ENCODE measurements at places on chromosomes 4 and X. TPM values are rescaled to one million over a fixed set of nuclear protein-coding genes. Genes with fewer than 3 reads are reported as not detected.

PPEF1 gene
- 0.71 TPM for total RNA-seq

SMARCA1 gene
- 23.2 TPM for total RNA-seq

IL2 gene
- total RNA-seq, result not detected

CHRNA9 gene
- not detected for total RNA-seq

UBA1 gene
- total RNA-seq, result 152 TPM

TEX13B gene
- not detected for total RNA-seq

GRCh38 chr4:159015841-159016240 lies 87.0 kb upstream of the RAPGEF2 start:
- DNase-seq, result no peak

GRCh38 chr4:6491235-6491634 lies 18.8 kb upstream of the PPP2R2C start:
- DNase-seq, result no peak

DNA sequence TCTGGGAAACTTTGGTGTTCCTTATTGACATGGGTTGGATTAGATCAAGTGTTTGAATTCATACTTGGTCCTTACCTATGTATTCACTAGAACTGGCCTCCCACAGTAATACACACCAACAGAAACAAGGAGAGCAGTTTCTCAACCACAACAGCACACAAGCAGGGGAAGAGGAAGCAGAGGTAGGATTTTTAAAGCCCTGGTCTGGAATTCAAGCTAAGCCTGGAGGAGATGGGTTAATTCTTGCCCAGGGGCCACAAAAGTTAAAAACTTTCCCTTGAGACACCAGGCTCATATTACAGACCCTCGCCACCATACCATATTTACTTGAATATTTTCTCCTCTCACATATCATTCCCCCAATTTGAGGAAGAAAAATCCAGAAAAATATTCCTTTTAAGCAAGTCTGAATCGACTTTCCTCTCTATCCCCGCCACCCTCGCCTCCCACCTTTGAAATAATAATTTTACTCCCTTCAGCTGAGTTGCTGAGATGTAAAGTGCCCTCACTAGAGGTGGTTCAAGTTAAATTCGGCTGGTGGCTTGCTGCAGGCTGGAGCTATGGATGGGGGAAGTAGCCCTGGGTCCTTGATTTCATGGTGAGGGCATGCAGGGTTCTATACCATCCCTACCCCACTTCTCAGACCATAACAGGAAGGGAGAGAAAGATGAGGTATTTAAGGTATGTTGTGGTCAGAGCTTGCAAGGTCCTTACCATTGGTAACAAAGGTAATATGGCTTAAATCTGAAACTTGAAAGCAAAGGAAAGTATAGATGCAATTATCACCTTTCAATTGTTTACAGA lies 440.2 kb downstream of the INPP4B start:
- DNase-seq, result no peak

DNA sequence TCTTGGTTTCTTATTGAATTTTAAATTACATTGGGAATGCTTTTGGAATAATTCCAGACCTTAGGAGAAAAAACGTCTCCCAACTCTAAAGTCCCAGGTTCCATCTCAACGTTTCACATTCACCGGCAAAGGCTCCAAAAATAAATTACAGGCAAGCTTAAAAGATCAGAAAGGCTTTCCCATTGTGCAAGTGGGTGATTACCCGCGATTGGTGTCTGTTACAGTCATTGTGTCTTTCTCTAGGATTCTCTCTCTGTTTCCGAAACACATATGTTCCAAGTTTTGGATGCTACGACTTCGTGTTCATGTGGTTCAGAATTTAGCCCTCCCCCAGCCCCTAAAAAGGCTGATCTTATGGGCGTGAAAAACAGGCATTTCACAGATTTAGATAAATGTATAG lies 41.8 kb downstream of the PALLD start:
- DNase-seq, result no peak

DNA sequence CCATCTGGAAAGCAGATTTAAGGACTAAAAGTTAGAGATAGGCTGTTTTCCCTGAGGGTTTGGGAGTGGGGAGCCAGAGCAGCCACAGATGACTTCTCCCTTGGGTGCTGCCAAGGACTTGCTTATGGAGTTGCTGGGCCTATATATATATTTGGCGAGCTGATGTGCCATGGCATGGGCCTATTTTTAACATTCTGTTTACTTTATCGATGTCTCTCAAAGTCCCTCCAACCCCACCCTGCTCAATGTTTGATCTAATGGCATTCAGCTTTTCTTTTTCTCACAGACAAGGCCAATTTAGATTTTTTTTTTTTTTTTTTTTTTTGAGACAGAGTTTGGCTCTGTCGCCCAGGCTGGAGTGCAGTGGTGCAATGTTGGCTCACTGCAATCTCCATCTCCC lies 6.1 kb upstream of the CUL4B start:
- DNase-seq, result no peak

DNA sequence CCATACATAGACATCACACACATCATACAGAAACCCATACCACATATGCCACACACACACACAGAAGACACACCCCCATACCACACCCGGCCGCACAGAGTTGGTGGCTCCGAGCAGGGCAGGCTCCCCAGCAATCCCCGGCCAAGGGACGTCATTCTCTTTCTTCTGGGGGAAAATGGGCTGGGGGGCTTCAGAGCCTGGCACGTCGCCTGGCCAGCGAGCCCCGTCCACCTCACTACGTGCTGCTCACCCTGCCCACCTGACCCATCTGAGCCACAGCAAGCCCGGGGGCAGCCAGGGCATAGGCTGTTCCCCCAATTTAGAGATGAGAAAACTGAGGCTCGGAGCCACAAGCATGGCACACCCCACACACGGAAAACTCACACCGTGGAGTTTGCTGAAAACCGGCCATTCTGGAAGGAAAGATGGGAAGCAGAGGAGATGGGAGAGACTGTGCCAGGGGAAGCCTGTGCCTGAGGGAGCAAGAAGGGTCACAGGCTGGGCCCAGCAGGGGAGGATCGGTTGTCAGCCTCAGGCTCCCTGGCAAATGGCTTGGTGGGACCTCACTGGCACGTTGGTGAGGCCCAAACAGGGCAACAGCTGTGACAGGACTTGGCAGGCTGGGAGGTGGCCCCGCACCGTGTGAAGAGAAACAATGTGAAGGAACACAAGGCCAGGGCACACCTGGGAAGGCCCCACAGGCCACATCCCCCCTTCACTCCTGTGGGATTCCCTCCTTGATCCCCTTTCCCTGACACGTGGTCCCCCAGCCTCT lies 73.2 kb downstream of the JAKMIP1 start:
- no peak for DNase-seq

GRCh38 chrX:7090641-7091040 lies 56.9 kb upstream of the STS start:
- no peak for DNase-seq

DNA sequence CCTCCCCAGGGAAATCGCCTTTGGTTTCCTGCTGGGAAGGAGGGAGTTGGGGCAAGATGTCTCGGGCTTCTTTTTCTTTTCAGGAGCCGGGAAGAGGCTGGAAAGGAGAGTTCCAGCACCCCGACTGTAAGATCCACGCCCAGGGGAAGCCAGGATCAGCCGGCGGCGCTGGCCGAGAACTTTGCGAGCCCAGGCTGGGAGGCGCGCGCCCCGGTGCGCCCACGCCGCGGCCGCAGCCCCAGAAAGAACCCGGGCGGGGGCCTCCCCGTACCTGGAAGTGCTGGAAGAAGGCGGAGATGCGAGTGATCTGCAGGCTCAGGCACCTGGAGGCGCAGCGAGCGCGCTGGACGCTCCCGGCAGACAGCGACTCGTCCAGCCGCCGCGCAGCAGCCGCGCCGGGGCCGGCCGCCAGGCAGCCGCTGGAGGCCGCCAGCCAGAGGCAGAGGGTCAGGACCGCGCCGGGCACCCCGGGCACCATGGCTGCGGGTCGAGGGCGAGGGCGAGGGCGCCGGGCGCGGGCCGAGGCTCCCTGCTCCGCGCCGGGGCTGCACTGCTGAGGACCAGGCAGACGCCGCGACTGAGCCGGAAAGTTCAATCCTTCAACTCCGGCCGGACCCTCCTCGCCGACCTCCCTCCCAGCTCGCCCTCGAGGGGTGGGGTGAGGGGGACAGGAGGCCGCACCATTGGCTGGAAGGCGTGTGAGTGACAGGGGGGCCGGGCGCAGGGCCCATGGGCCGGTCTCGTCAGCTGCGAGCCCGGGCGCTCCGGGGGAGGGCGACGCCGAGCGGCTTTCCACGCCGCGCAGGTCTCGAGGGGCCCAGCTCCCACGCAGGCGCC lies at the start of gene ANOS1:
Gene ANOS1 (minus strand): TSS at position 579 of the 837 bp plus-strand sequence. CDS start 101 bp downstream, at position 478.
- peak; percentile 81 for DNase-seq

DNA sequence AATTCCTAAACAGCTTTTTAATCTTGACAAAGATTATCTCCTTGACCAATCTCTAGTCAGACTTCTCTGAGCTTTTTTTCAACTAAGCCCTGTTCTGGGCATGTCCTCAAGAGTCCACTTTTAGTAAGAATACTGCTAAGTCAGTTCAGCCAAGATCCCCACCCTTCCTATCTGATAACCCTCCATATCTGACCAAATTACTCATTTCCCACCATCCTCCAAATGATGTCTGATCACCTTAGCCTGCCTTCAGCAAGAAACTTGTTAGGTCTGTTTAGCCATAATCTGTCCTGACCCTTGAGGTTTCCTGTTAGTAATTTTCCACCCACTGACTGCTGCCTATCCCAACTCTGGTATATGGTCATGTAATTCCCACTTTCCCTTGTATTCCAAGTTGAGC lies 65.2 kb downstream of the FAM13A start:
- no peak for DNase-seq

DNA sequence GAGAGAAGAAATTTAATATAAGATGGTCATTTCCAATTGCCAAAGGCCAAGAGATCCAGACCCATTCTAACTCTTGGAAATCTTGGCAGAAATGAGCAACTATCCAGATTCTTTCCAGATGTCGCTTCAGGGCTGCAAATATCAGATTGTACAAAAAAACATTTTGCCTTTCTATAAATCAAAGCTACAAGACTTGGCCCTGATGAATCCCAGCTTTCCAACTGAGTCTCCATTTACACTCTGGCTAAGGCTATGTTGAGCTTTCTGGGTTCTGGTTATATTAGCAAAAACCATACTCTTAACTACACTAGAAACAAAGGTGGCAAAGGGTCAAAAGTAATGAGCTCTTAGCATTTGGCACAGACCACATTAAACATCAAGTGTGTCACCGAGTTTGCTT lies 345.8 kb downstream of the OPHN1 start:
- DNase-seq, result no peak

DNA sequence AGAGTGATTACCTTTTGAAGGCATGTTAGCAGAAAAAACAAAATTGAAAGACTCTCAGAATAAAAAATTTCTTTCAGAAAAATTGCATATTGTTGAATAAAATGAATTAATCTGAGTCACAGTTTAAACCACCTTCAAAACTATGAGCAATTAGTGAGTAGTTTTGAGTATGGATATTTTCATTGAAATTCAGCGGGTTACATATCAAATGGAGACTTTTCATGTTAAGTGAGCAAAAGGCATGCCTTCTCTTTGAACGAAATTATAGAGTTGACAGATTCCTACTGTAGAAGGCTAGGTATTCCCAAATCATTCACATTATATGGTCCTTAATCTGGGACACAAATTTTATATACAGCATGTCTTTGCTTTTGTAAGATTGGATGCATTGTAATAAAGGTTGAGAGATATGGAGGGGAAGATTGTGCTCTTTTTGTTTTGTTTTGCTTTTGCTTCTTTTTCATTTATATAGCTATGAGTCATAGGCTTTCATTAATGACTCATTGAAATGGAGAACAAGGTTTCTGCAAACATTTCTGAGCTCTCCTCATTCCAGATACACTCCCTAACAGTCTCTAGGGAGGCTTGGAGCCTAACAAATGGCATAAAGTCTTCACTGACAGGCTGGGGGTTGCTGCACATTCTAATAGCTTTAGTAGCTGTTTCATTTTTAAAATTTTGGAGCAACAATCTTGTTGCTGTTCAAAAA lies 21.6 kb downstream of the PCDH18 start:
- no peak for DNase-seq

DNA sequence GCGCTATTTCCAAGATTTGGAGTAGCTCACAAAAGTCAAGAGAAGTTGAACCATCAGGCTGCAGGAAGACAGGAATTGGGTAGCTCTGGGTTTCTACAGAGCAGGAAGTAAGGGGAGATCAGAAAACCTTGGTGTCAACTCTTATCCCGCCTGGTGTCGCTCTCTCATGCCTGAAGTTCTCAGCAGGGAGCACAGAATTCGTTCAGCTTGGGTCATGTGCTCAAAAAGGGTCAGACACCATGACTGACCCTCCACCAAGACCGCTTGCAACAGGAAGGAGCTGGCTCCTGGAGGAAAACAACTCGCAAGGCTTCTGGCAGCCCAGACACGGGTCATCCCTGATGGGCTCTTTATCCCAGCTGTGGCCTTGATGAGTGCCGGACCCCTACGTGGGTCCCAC lies 93.7 kb upstream of the MSX1 start:
- DNase-seq, result no peak

DNA sequence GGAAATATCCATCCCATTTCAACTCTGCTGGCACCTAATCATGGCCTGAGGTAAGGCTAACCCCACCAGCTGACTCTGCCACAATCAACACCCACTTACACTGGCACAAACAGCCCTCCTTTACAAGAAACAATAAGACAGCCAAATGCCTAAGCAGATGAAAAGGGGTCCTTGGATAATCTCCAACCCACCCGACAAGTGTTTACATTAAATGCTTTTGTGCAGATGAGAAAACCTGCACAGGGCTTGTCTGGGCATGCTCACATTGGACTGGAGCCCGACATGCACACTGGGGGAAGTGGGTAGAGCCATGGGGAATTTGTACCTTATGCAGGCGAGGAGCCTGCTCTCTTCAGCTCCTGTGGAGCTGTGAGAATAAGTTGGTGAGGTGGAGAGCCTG lies 138.9 kb upstream of the ITM2A start:
- no peak for DNase-seq

GRCh38 chr4:40149960-40150385 lies 46.9 kb upstream of the RHOH start:
- no peak for DNase-seq

DNA sequence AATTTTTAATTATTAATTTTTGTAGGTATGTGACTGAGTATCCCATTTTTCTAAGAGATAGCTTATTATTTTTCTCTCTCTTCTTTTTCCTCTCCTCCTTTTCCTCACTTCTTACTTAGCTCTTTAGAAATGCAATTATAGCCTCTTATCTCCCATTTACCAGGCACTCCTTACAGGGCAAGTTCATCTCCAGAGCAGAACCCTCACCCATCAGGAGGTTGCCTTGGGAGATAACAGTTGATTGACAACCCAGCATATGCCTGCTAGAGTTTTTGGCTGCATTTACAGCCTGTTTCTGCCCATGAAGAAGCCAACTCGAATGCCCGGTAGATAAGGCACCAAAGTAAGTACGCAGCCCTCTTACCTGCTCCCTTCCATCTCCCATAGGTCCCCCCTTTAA lies 572.9 kb upstream of the ZFP42 start:
- no peak for DNase-seq

Data from lower lobe of right lung (tissue), 2 donors.